G401 (cell line): ENCODE measurements at places on chromosomes 1 and 21.
A peak's percentile ranks its signal among the peaks of the same experiment; 100 is the strongest.

- DNase-seq: peak; percentile 4
These were observed 9.5 kb downstream of the ATP6V1G3 start for GRCh38 chr1:198530953-198531352.

- DNase-seq: no peak
These were observed 2.6 kb upstream of the CD244 start for GRCh38 chr1:160865337-160865736.

DNA sequence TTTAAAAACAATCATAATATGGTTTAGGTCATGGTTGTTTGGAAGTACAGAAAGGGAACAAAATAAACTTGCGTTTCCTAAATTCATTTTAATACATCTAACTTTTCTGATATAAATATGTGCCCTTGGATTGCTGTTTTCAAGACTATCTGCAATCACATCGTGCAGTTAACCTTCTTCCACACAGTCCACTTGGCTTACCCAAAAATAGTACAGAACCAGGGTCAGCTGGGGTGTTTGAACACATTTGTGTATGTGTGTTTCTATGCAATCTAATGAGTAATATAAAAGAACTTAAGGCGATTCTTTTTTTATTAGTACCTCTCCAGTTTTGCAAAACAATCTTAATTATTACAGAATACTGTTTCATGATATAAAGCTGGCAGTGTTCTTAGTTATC, 19.9 kb downstream of the SAMSN1 start:
- DNase-seq: no peak

DNA sequence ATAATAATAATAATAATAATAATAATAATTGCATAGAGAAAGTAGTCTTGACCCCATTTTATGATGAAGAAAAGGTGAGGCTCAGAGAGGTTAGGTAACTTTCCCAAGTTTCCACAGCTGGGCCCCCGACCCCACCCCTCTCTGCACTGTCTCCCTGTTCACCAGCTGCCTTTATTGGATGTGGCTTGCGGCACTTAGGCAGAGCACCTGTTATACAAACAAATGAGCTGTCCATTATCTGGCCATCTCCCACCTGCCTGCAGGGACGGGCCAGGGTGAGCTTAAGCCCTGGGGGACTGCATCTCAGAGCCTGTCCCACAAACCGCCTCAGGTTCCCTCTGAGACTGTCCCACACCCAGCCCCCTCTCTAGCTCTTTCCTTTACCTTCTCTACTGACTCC, 10.1 kb upstream of the EFNA1 start:
- DNase-seq: no peak

GRCh38 chr21:31668651-31669491, 9.4 kb downstream of the SOD1 start:
- no peak for DNase-seq

GRCh38 chr1:238960071-238960470, 426.3 kb upstream of the CHRM3 start:
- DNase-seq: no peak

DNA sequence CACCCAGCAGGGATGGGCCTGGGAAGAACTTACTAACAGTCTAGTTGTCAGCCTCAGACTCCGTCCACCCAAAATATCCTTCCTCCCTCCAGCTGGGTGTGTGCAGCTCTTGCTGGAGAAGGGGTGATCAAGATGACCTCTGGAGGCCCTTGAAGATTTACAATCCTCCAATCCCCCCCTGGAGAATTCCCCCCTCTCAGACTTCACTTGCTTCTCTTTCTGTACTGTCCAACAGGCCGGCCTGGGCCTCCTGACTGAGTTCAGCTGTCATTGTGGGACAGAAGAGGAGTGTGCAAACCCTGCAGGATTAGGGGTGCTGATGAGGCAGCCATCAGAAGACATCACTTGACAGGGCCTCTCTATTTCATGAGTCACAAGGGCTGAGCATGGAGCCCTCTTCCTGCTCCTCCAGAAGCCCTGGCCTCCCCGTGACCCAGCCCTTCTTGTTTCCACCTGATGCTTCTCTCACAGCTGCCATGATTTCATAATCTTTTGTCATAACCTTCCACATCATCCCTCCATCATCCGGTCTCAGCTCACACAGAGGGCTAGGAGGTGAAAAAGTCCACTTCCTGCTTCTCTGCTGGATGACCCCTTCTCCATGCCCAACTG, 17.5 kb upstream of the IGFN1 start:
- DNase-seq: peak; percentile 40

GRCh38 chr1:48916130-48917069, 139.7 kb upstream of the BEND5 start:
- DNase-seq: peak; percentile 14

DNA sequence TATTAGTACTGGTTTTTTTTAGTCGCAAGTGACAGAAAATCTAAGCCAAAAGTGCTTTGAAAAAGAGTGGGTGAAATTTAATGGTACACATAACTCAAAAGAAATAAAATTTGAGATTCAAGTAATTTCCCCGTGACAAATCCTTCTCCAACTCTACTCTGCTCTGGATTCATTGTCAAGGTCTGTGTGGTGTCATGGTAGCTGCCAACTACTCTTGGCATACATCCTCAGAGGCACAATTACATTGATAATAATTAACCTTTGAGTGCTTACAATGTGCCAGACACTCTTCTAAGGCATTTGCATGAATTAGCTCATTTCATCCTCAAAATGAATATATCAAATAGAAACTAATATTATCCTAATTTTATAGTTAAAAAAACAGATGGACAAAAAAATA, 1153.9 kb upstream of the NCAM2 start:
- DNase-seq: no peak

- no peak for DNase-seq
These were observed 47.6 kb upstream of the HOOK1 start for GRCh38 chr1:59767119-59767518.
